DMS79 (cell line): ENCODE measurements at places on chromosomes 6 and 20.

- DNase-seq, result no peak
Measured at GRCh38 chr20:6558341-6558740, 209.1 kb upstream of the BMP2 start.

DNA sequence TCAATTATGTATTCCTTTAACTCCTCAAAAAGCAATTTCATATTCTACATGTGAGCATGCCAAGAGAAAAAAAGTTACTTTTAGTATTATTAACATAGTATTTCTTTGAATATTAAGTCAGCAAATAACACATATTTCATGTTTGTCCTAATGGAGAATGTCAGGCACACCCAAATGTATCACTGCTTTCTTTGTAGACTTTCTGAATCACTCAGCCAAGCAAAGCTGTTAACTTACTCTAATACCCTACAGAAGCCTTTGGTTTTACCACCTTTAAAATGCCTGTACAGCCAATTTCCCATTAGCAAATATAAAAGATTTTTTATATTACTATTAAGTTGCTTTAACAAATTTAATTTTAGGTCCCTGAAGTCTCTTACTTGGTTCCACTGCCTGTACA, 23.8 kb downstream of the FRK start:
- DNase-seq, result no peak

DNA sequence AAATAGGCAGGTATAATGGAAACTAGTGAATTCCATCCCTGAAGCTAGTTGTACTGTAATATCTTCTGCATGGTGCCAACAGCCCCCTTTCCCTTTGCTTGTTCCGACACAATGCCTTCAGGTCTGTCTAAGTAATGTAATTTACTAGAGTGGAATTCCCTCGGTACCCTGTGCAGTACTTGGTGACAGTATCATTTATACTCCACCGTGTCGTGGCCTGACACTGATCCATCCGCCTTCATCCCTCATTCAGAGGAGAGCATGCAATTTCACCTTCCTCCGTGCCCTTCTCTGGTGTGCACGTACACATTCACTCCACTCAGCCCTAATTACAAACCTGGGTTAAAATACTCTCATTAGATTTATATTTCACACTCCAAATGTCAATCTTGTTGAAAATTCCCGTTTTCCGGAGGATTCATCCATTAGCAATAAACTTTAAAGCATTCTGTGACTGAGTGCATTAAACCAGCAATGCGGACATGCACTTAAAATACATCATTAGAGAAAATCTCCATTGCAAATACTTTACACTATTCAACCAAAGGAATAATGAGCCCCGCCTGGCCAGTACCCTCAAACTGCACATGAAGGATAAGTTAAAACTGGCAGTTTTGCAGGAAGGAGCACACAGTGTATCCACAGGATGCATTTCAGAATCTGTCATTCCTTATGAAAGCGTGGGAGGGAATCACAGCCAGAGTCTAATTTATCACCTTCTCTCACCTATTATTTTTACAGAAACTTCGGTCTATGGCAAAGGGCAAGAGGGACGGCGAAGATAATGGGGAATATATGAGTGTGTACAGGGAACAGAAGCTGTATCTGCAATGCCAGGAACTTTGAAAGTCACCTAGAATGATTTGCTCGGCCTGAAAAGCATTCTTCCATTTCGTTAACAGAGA, 182.5 kb downstream of the GJA10 start:
- no peak for DNase-seq

GRCh38 chr6:143127941-143128680, 67.4 kb downstream of the AIG1 start:
- peak; percentile 30 for DNase-seq

DNA sequence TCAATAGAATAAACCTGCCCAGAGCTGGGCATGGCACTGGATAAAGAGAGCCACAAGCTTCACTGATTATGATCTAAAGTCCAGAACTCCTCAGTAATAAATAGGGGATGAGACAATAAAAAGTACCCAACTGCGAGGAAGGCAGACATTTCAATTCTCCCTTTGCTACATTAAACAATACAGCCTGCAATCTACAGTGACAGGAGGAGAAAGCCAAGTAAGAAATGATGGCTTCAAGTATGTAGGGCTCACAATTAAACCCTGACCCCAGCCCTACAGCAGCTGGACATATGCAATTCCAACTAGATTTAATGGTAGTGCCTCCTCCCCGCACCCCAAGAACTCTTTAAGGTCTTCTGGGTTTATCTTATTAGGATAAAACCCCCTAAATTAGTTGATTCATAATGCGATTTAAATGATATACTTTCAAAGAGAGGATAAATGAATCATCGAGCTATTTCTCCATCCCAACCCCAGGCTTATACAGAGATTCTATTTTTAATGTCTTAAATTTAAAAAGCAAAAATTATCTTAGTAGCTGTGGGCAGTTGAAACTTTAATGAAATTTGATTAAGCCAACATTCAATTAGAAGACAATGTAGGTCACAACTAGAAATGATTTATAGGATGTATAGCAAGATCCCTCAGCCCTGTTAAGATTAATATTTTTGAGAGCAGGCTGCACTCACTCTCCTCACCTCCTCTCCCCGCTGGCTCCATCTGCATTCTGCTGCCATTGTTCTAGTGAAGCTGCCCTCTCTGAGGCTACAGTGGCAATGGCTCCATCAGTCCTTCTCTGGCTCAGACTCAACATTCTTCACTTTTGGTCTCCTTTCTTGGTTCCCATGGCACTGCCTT, 57.1 kb downstream of the OGFRL1 start:
- DNase-seq, result no peak

DNA sequence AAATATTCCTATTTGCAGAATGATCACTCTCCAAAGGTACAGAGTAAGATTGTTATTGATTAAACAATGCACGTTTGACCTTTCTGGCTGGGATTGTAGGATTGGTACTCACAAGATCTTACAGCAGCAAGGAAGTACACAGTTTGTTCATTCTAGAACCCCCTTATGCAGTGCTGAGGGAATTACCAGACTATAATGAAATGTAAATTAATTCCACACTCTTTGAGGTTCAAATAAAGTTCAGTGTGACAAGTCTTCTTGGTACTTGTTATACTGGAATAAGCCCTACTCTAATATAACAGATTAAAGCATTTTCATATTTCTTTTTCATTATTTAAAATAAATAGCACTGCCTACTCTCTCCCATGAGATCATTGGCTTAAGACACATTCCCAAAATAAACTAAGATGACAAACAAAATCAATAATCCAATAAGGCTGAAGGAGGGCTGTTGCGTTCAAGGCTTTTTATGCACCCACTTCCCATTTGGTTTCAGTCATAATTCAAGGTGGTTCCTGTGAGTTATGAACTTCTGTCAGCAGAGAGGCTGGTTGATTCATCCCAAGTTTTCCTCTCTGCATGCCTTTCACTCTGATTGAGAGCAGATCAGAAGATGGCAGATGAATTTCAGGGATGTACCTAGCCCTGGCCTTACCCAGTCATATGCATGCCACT, 881.5 kb downstream of the C6orf118 start:
- no peak for DNase-seq

- DNase-seq, result no peak
Measured at GRCh38 chr20:5535125-5535756, 215.0 kb upstream of the SHLD1 start.

DNA sequence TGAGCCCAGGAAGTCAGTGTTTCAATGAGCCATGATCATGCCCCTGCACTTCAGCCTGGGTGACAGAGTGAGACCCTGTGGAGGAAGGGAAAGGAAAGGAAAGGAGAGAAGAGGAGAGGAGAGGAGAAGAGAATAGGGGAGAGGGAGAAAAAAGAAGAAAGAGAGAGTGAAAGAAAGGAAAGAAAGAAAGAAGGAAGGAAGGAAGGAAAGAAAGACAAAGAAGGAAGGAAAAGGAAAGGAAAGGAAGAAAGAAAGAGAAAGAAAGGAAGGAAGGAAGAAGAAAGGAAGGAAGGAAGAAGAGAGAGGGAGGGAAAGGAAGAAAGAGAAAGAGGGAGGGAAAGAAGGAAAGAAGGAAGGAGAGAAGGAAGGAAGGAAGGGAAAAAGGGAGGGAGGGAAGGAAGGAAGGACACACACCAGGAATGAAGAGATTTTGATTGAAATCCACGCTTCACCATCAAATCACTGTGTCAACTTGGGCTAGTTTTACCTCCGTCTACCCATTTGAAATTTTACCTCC, 14.3 kb downstream of the WFDC8 start:
- DNase-seq, result no peak

DNA sequence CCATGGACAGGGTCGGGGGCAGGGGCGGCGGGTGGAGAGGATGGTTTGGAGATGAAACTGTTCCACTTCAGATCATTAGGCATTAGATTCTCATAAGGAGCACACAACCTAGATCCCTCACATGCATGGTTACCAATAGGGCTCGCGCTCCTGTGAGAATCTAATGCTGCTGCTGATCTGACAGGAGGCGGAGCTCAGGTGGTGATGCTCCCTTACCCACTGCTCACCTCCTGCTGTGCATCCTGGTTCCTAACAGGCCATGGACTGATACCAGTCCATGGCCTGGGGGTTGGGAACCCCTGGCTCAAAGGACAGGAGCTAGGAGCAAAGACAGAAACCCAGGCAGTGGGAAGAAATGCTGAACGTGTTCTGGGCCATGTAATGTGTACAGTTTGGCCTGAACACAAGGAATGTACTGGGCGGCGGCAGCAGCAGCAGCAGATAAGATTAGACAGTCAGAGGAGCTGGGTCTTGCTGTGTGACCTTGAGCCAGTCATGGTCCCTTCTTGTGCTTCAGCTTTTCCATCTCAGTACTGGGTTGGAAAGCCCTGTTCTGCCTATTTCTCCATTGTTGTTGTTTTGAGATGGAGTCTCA, 4.7 kb upstream of the SPAG4 start:
- DNase-seq, result no peak

DNA sequence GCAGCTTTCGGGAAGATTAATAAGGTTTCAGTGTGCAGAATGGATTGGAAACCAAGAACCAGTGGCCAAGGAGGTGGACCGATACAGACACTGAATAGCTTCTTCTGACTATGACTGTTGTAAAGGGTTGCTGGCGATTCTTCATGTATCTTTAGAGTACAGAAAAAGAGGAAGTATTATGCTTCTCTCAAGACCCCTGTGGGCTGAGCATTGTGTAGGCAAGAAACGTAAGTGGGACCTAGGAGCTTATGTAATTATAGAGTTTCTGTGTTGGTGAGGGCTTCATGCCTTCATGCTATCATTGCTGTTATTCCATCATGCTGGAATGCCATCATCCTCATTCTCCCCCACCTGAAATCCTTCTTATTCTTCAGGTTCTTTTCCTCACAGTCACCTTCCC, 105.4 kb upstream of the AKIRIN2 start:
- no peak for DNase-seq

GRCh38 chr6:106924694-106925523, 49.6 kb downstream of the CD24 start:
- DNase-seq, result no peak

GRCh38 chr6:105207524-105208269, 27.9 kb upstream of the POPDC3 start:
- no peak for DNase-seq

- no peak for DNase-seq
Measured at GRCh38 chr6:132365281-132365907, 35.9 kb downstream of the MOXD1 start.

- DNase-seq, result no peak
Measured at GRCh38 chr6:136579800-136580199, 29.6 kb upstream of the MAP7 start.

- DNase-seq, result no peak
Measured at GRCh38 chr20:32432277-32432676, 74.1 kb downstream of the ASXL1 start.

GRCh38 chr6:39083231-39083634, 31.8 kb downstream of the SAYSD1 start:
- DNase-seq, result peak; percentile 86

GRCh38 chr6:35294308-35294945, 3.2 kb upstream of the DEF6 start:
- DNase-seq, result no peak

DNA sequence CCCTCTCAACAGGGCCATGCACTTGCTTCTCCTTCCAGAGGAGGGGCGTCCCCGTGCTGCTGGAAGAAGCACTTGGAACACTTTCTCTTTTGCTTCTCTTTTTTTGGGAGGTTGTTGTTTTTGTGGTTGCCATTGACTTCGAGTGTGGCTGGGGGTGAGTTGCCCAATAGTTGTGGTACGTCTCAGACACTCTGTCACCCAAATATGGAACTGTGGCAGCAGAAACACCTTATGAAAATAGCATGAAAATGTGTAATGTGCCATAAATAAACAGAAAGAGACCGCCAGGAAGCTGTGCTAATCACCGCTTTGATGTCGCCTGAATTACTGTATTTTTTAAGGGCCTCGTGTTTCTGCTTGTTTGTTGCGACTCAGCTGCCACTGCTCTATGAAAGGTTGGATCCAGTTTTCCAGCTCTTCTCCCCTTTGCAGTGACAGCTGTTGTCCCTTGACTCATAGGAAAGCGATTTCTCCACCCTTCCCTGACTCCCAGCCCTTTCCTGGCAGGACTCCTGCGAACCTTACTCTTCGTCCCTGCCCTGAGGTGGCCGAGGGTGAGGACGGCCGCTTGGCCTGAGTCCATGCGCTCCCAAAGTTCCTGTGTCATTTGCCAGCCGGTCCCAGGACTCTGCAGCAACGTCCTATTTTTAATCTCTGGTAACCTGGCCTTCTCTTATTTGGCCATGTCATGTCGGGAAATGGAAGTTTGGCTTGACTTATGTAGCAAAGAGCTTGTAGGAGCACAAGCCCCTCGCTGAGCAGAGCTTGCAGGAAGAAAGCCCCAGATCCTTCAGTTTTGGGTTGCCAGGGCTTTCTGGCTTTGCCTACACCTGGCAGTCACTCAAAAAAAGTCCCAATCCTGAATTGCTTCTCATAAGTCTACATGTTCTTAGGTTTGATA, 694.6 kb downstream of the QKI start:
- DNase-seq, result no peak

- no peak for DNase-seq
Measured at GRCh38 chr20:57048027-57048869, 218.2 kb downstream of the BMP7 start.

DNA sequence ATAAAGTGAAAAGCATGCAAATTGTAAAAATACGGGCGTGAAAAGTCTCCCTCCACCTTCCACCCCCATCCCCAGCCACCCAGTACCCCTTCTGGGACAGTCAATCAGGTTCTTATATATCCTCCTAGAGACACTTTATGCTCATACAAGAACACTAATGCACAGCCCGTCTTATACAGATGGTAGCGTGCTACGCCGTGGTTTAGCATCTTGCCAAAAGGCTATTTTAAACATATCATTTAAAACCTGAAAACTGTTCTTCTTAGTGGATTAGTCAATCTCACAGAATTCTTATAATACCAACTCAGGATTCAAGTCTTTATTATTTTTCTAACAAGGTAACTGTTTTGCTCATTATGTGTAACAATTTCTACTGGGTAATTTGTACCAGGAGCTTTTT, 57.2 kb upstream of the MRPS10 start:
- no peak for DNase-seq

DNA sequence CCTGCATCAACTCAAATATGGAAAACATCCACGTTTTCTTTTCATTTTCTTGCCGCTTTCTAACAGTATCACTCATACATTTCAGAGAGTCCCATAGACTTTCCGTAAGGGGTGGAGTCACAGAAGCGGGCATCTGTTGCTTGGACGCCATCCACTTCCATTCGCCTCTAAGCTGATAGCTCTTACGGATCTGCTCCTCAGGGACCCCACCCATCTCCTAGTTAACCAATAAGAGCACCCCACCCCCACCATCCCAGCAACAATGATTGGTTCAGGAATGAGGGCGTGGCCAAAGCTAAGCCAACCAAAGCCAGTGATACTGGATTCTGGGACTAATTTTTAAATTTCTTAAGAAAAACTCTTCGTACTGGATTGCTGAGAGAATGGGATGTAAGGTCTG, 42.4 kb downstream of the SLC2A10 start:
- no peak for DNase-seq
